ENCODE measurements at places on chromosomes 11 and 22.
A peak's percentile ranks its signal among the peaks of the same experiment; 100 is the strongest.

- no peak for DNase-seq
These were observed 284.7 kb downstream of the ST3GAL4 start for GRCh38 chr11:126640186-126640585.

DNA sequence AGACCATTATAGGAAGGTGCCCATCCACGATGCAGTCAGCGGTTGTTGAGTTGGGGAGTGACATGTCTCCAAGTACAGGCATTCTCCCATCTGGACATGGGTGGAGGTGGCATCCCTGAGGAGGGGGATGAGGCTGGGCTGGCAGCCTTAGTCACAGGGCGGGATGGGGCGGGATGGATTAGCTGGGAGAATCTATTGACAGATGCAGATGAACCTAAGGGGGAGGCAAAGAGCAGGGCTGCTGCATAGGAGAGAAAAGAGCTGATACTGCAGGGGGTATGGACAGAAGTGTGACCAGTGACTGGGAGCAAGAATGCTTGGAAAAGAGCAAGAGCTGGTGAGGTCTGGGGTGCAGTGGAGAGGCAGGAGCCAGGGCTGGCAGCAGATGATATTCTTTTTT is 42.7 kb downstream of the SCN3B start:
- no peak for DNase-seq

DNA sequence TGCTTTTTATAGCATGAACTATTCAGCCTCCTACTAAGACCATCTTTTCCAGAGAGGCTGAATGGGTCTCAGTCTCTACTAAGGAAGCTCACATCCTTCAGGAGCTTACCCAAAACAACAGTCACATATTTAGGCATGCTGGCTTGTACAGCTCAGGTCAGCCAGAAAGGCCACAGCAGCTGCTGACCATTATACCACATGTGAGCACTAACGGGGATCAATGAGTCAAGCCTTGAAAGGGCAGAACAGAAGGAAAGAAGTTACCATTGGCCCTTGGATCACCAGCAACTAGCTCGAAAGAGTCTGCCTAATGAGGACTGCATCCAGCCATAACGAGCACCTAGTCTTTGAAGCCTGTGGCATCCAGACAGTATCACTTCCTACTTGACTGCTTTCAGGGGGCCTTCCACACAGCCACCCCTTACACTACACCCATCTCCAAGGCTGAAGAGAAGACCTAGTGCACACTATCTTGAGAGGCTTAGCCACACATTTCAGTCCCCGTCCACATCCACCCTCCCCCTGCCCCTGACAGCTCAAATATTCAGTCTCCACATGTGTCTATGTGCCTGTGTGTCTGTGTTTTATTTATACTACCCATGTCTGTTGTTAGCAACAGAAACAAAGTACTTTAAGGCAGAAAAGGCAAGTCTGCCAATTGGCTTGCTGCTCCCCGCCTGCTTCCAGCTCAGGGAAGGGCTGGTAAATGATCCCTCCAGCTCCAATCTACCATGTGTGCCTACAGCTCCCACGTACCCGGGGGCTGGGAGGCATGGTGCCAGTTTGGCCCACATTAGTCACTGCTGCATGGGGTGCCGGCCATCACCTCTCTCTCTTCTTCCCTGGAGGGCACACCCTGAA is 95.5 kb downstream of the RPL27A start:
- peak; percentile 74 for DNase-seq

DNA sequence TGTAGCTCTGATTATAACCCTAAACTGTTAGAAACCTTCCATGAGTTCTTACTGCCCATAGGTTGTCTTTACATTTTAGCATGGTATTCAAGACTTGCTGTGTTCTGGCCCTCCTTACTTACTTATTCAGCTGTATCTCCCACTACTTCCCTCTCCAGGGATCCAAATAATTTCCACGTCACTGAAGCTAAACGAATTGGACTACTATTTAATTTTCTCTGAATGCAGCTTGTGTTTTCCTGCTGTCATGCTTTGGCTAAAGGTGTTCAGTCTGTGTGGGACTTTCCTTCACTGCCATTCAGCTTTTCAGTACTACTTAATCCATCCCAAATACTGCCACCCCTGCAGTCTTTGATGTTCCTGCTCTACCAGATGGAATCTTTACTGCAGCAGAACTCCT is 88.3 kb downstream of the UVRAG start:
- no peak for DNase-seq

DNA sequence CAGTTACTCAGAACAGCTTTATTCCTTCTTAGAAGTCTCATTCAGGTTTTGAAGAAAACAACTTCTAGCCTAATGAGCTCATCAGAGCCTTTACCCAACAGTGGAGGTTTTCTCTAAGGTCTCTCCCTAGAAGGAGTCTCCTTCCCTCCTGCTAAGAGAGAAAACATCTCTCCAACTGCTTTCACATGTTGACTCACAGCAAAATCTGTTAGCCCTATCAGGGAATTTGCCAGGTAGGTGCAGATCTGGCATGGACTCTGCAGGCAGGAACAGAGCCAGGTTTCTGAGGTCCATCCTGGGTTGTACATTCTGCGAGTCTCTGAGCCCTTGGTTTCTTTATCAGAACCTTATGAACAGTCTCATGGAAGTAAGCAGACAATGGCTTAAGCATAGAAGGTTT is 214.4 kb downstream of the HIPK3 start:
- no peak for DNase-seq

GRCh38 chr11:21113876-21114275 is 444.5 kb downstream of the NELL1 start:
- DNase-seq: no peak

DNA sequence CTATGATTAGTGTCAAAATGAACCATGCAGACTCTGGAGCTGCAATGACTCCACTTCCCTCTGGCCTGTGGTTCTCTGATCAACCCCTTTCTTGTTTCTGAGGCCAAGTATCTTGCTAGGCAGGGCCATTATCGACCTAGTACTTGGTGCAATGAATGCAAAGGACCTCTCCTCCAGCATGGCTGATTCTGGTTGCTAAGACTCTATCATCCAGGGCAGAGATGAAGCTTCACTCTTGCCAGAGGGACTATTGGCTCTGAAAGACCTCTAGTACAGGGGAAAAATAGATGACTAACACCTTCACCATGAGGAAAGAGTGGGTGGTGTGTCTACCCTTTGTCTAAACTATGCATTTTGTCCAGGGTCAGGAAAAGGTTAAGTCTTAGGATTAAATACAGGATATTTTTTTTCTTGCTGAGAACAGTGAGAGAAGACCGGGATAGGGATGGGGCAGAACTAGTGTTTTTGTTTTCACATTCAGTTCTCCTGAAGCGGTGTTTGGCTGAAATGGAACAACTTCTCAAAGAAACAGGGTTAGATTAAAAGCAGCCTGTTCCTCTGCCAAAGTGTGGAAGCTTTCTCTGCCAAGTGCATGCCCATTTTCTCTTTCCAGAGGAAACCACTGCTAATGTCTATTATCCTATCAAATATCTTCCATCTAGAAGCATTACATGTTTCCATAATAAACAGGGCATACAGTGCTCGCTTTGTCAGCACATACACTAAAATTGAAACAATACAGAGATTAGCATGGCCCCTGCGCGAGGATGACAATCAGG is 5.0 kb upstream of the MTFP1 start:
- DNase-seq: peak; percentile 65

GRCh38 chr11:76610871-76611475 is 59.6 kb downstream of the LRRC32 start:
- DNase-seq: no peak

DNA sequence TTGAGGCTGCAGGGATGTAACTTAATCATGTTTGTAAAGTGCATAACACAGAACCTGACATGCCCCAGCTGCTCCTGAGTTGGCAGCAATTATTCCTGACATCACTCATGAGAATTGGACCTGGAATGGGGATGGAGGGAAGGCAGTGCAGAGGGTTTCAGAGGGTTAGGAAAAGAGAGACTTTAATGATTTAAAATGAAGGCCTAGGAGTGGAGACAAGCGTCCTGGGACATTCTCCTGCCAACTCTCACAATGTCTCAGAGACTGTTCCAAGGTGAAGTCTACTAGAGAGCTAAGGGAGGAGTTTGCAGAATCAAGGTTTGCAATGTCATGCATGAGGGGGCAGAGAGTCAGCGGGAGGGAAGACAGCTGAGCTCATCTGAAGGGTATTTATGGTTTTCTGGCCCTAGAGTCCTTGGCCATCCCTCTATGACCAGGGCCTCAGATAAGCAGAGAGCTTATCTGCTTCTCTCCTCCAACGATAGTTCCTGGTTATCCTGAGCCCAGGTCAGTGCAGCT is 36.9 kb downstream of the GGTLC2 start:
- DNase-seq: peak; percentile 28

- DNase-seq: no peak
These were observed 60.1 kb upstream of the GUCY1A2 start for GRCh38 chr11:107078375-107078774.

DNA sequence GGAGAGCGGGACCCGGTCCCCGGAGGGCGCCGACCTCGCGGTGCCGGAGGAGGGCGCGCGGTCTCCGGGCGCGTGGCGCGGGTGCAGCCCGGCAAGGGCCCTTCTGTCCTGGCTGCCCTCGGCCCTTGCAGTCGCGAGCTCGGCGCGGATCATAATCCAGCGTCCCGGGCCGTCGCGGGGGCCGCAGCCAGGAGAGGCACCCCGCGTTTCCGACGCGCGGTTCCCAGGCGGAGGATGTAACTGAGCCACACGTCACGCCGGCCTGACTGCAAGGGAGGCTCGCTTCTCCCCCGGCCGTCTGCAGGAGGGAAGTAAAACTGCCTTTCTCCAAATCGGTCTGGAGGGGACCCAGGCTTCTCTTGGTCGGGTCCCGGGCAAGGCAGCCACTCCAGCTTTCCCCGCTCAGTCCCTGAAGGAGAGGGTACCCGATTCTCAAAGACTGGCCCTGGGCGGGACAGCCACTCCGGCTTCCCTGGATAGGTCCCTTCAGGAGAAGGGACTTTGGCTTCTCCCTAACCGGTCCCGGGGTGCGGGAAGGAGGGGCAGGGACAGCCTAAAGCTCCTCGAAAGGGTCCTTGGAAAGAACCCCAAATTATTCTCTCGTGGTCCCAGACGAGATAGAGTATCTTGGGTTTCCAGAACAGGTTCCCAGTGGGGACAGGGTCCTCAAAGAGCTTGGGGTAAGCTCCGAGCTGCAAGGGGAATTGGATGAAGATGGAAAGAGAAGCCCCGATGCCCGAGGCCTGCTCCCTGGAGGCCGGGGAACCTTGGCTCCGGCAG is 836 bp downstream of the SPON1 start:
- peak; percentile 30 for DNase-seq

- DNase-seq: no peak
These were observed 1044.4 kb downstream of the TBC1D22A start for GRCh38 chr22:47806894-47807293.

- DNase-seq: peak; percentile 62
These were observed 595 bp downstream of the SYVN1 start for GRCh38 chr11:65133724-65134123.

GRCh38 chr11:76459299-76459698 is 14.5 kb downstream of the EMSY start:
- no peak for DNase-seq

- DNase-seq: no peak
These were observed 10.3 kb downstream of the ZBED4 start for GRCh38 chr22:49863931-49864330.

GRCh38 chr11:32870676-32871075 is 21.9 kb upstream of the QSER1 start:
- DNase-seq: no peak

- peak; percentile 87 for DNase-seq
These were observed 87.1 kb downstream of the FAM76B start for GRCh38 chr11:95702526-95702925.

GRCh38 chr11:13384908-13385640 is 77.9 kb downstream of the BTBD10 start:
- peak; percentile 25 for DNase-seq

GRCh38 chr11:115366826-115367225 is 137.4 kb downstream of the CADM1 start:
- DNase-seq: no peak

GRCh38 chr11:30753504-30753903 is 167.4 kb upstream of the MPPED2 start:
- DNase-seq: no peak

- DNase-seq: no peak
These were observed 2.9 kb downstream of the BIRC3 start for GRCh38 chr11:102320188-102320587.

DNA sequence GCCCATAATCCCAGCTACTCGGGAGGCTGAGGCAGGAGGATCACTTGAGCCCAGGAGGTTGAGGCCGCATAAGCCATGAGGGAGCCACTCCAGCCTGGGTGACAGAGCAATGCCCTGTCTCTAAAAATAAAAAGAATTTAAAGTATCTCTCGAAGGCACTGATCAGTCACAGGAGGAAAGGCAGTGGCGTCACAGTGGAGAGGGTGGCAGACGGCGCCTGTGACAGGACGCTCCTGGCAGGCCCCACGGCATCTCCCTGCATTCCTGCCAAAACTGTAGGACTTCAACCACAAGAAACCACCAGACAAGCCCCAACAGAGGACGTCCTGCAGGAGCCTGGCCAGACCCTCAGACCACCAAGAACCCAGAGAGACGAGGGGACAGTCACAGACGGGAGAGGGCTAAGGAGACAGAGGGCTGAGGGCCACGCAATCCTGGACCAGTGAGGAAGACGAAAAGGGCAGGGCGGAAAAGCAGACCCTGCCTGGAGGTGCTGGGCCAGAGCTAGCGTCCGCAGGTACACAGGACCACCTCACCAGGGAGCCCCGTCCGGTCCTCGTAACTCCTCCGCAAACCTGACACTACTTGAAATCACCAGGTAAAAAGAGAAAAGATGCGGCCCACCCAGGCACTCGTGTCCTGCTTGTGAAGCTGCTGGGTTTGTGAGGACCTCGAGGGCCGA is 5.9 kb downstream of the RNH1 start:
- no peak for DNase-seq

DNA sequence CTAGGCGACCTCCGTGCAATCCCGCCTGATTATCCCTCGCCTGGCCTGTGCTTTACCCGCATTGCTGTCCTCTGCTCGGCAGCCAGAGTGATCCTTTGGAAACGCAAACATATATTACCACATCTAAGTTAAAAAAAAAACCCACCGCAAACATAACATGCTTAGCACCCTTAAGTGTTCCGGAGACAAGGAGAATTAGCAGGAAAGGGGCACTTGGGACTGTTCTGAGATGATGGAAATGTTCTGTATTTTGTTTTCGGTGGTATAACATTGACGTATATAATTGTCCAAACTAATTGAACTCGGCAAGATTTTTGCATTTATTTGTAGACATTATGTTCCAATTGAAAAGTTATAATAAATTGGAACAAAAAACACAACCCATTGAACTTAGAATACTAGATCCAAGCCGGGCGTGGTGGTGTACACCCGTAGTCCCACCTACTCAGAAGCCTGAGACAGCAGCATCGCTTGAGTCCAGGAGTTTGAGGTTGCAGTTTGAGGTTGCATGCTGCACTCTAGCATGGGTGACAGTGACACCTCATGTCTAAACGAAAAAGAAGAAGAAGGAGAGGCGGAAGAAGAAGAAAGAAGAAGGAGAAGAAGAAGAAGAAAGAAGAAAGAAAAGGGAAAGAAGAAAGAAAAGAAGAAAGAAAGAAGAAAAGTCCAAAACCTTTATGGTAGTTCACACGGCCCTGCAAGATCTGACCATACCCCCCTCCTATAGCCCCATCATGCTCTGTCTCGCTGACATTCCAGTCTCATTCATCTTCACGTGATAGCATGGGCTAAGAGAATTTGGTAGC is 604 bp upstream of the POLR3H start:
- no peak for DNase-seq
